SHP77 (cell line): ENCODE measurements at places on chromosomes 16 and 17.

GRCh38 chr16:4500272-4500671 lies 24.1 kb downstream of the HMOX2 start:
- DNase-seq, result no peak

DNA sequence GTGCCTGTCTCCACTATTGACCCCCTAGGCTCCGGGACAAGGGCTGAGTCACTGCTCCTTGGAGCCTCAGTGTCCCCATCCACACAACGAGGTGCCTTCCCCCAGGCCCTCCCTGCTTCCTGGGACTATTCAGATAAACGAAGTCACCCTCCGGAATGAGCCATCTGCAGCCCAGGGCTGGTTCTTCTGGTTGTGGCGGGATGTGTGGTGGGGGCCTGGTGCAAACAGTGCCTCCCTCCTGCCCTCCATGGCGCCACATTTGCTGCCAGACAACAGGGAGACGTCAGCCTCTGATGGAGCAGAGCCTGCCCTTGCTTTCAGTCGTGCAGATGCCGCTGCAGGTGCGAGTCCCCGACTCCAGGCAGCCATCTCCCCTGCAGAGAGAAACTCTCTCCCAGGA lies 5.1 kb upstream of the KRT16 start:
- no peak for DNase-seq

DNA sequence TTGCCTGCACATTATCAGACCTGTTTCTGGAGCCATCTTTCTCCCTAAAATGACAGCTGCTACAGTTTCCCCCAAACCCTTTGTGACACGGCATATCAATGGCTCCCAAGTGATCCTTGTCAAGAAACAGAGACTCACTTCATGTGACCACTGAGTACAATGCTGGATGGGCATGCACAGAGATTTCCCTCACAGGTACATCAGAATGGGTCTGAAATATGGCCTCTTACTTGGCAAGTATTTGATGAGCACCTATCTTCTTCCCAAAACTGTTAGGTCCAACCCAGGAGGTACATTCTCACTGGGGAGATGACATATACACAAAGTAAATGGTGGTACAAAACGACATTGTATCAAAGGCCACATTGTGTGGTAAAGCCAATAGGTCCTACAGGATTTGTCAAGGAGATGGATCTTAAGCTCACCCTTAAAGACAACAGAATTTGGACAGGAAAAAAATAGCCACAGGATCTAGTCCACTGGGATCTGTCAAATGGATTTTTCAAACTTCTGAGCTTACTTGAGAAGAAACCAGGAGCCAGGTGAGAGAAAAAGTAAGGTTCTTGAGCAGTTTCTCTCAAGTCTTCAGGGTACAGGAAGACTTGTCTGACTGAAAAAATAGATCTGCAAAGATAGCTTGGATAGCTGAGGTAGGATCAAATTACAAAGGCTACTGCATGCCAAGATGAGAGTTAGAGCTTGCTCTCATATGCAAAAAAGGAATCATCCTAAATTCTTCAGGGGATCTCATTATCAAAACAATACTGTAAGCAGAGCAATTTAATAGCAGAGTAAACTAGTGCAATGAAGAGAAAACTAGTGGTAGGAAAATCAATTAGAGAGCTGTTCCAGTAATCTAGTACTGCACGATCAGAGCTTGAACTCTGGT lies 28.8 kb downstream of the RNF43 start:
- no peak for DNase-seq

GRCh38 chr16:14499110-14499509 lies 130.9 kb downstream of the PARN start:
- DNase-seq, result no peak

DNA sequence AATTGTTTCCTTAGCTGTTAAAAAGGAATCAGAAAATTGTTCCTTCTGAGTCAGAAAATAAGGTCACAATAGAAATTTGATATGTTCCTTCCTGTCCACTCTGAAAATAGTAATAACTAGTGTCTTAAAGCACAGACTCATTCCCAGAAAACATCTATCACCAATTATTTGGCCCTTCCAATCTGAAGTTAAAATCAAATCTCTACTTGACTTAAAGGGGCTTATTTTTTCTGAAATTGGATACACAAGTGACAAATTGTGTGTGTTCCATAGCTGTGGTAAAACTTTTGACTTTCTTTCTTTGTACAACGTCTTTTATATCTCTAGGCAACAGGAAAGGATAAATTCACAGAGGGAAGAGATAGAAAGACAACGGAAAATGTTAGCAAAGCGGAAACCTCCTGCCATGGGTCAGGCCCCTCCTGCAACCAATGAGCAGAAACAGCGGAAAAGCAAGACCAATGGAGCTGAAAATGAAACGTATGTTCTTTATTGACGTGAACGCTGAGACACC lies 54.5 kb upstream of the MRC2 start:
- DNase-seq, result no peak

- DNase-seq, result no peak
Observed at GRCh38 chr16:14418795-14419225, 211.2 kb downstream of the PARN start.

GRCh38 chr17:76153202-76153601 lies 12.2 kb upstream of the FOXJ1 start:
- DNase-seq, result no peak

GRCh38 chr16:13098536-13098935 lies 197.1 kb downstream of the SHISA9 start:
- DNase-seq, result no peak

DNA sequence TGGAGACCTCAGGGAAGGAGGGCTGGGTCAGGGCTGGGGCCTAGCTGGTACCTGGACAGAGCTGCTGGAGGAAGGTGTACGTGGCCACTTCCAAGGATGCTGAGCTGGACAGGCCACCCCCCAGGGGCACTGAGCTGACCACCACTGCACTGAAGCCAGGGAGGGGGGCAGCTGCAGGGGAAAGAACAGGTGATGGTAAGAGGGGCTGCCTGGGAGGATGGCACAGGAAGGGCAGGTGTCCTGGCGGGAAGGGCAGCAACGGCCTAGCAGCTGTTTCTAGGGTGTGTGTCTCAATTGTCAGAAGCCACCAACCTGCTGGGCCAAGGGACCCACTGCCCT lies 1.8 kb downstream of the GALK1 start:
- DNase-seq, result no peak

- peak; percentile 84 for DNase-seq
Observed at GRCh38 chr16:3099732-3100499, 822 bp upstream of the ZSCAN10 start.

- DNase-seq, result peak; percentile 54
Observed at GRCh38 chr17:73759734-73760438, 115.6 kb upstream of the SDK2 start.

DNA sequence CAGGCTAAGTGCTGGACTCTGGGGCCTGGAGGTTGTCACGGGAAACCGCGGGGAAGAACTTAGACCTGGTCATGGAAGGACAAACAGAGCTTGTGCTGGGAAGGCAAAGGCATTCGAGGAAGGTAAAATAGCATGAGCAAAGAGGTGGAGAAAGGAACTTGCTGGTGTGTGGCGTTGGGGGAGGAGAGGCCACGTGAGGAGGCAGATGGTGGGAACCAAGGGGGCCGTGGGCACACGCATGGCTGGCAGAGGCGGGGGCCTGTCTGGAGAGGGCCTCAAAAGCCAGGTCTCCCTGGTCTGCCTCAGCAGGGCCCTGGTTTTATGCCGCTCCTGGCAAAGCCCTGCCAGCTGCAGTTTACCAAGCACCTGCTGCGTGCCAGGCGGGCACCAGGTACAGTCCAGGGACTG lies 15.3 kb downstream of the CORO7 start:
- no peak for DNase-seq

GRCh38 chr17:20154286-20155000 lies 145.3 kb downstream of the SPECC1 start:
- DNase-seq, result no peak

GRCh38 chr16:50521246-50521900 lies 26.8 kb upstream of the NKD1 start:
- DNase-seq, result no peak

DNA sequence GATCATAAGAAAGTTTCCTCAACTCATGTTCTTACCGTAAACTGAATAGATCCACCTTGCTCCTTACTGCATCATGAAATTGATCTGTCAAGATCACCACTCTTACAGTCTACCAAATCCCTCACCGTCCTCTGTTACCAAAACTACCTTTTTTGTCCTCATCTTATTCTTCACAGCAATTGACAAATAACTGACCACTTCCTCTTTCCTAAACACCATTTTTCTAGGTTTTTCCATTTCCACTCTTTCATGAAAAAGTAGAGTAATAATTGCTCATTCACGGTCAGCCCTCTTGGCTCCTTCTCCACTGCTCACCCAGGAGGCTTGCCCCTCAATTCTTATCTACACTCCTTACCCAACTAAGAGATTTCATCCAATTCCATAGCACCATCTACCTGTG lies 44.9 kb downstream of the ABCA5 start:
- DNase-seq, result no peak

DNA sequence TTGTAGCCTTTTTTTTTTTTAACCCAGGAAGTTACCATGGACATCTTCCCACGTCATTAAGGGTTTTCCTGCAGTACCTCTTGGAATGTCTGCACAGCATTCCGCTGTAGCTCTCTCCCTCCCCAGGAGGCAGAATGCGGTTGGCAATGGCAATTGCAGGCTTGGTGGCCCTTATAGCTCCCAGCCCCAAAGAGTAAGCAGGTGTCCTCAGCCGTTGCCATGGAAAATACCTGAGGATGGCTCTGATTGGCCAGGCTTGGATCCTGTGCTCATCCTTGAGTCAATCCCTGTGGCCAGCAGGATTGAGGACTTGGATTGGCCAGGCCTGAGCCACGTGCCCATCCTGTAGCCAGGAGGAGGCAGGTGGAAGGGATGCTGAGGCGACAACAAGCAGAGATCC lies 15.5 kb upstream of the TIMP2 start:
- DNase-seq, result peak; percentile 98

DNA sequence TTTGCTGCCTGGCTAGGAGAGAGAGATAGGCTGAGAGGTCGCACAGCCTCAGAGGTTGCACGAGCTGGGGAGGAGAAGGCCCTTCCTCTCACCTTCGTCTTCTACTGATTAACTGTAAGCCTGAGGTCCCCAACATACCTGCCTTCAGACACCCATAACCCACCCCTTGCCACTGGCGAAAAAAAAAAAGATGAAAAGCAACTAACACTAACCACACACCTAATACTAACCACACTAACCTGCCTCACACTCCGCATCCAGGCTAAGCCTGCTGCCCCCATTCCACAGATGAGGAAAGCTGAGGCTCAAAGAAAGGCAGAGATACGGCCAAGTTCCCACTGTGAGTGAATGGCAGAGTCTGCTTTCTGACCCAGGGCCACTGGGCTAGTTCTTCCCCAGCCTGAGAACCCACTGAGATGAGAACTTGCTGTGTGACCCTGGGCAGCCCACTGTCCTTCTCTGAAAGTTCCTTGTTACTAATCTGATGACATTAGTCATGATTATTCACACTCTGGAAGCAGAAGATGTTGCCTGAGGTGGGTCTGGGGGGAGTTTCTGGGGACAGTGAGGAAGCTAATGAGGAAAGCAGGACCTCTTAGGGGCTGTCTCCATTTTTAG lies 4.6 kb downstream of the IL21R start:
- no peak for DNase-seq

DNA sequence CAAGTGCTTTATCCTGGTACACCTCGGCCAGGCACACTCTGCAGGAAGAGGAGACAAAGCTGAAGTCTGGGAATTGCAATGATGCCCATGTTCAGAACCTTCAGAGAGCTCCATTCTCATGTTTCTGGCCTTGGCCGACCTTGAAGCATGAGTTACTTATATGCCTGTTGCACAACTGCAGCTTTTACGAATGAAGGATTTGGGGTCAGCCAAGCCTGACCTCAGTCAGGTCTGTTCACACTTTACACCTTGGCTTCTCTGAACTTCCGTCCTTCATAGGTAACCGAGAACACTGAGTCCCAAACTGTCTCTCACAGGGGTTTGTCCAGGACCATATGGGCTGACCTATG lies 66.7 kb downstream of the GTF3C1 start:
- DNase-seq, result no peak

GRCh38 chr17:949623-950303 lies 29.8 kb downstream of the NXN start:
- no peak for DNase-seq

DNA sequence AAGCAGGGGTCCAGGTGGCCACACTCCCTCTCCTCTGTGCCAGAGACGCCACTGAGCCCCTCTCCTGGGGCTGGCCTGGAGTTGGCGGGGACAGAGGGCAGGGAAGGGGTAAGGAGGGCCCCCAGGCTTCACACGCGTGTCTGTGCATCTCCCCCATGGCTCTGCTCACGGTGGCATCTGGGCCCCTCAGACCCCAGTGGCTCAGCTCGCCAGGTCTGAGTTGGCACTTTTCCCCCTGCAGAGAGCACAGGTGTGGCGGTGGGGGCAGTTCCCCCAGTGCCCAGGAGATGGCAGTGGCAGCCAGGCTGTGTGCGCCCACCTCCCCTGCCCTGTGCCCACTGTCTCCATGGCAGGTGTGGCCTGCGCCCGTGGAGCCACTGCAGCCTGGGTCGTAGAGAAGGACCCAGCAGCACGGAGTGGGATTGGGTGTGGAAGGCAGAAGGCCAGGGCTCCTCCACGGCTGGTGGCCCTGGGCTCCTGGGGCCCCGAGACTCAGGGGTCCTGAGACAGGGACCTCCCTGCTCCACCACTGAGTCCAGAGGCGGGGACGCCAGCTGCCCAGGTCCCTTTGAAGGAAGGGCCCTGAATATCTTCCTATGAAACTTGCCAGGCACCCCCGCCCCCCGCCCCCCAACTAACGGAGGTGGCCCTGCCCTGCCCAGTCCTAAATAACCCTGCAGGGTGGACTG lies 4.3 kb upstream of the APRT start:
- peak; percentile 57 for DNase-seq

DNA sequence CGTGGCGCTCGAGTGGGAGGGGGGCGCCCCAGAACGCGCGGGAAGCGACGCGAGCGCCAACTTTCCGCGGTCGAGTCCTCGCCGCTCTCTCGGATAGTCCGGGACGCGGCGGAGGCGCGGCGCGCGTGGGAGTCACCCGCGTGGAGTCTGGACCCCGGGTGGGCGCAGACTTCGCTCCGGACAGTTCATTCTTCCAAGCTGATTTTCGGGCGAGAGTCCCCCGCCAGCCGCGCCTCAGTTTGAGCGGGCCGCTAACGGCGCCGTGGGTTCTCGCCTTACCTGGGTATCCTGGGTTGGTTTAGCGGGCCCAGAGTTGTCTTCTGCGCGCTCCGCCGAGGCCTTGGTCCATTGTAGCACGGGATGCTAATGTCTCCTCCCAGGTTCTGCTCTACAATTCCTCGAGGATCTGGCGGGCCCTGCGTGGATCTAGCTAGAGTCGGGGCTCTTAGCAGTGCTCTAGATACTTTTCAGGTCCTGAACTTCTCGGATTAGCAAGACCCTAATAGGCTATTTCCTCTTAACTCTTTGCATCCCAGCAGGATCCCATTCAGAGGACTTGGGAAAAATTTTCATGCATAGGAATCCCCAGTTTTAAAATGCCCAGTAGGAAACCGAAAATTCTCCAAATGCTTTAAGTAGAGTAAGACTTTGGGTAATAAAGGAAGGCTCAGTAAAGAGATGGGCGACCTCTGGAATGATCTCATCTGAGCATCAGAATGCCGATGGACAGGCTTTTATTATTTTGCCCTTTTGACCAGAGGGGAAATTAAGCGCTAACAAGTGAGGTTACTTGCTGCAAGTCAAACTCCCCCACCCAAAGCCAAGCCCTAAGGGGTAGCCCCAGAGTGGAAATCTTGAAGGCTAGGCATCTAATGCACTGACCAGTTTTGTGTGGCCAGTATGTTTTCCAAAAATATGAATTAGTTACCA lies 537 bp upstream of the GJC1 start:
- no peak for DNase-seq

- DNase-seq, result no peak
Observed at GRCh38 chr16:28192806-28193529, 18.8 kb downstream of the XPO6 start.

GRCh38 chr16:57143149-57143921 lies 42.5 kb downstream of the PSME3IP1 start:
- DNase-seq, result no peak
